ENCODE measurements at places on chromosomes 7 and 10.

DNA sequence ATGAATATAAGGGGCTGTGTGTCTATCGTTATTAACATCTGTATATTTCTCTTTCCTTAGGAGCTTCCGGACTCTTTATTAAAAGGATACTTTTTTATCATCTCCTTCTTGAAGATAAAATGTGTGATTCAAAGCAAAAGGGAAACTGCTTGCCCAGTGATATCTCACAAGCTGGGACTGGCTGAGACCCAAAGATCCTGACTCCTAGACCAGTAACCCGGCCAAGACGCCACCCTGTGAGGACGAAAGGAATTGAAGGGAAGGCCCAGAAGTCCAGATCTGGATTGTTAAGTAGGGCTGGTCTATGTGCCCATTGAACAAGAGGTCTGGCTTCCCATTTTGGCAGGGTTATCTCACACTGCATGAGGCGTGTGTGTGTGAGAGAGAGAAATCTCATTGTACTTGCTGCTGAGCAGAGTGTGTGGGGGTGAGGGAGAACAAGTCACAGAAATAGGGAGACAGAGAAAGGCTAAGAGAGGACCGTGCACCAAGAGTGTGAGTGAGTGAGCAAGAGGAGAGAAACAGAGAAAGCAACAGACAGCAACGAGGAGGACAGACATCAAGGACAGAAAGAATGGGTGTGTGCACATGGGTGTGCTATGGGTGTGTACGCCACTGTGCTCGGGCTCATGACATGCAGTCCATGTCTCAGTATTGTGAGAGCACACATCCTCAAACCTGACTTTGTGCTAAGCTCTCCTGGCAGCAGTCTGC, 75.4 kb downstream of the PLXNA4 start:
- no peak for DNase-seq

- DNase-seq: no peak
Measured at GRCh38 chr10:70588859-70589570, 13.5 kb downstream of the PRF1 start.

DNA sequence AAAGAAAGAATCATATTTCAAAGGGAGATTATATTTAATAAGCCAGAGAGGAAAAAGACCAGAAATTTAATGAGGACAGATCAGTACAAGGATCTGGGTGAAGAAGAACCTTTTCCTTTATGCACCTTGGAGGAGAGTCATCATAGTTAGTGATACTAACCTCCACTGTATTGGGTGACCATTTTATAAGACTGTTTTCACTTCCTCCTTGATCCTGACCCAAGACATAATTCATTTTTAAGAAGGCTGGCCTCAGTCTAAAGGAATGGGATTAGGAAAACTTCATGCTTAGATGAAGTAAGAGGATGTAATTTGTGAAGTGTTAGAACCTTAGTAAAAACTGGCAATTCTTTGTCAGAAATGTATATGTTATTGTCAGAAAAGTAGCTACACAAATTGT, 68.6 kb downstream of the ADAM22 start:
- DNase-seq: no peak

GRCh38 chr7:130353196-130353595, 8.6 kb downstream of the CPA5 start:
- no peak for DNase-seq

DNA sequence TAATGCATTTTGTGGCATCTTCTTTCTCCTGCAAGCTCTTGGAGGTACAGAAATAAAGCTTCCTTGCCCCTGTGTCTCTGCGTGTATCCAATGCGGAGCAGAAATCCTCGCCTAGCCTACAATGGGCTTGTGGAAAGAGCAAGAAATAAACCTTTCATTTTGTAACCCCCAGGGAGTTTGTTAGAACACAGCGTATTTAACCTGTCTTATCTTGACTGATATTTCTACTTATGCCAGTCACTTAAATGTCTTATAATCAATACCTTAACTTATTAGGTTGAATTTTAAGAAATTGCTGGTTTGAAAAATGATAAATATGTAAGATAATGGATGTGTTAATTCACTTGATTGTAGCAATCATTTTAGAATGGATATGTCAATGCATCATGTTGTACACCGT, 629.8 kb upstream of the IGFBP3 start:
- no peak for DNase-seq

DNA sequence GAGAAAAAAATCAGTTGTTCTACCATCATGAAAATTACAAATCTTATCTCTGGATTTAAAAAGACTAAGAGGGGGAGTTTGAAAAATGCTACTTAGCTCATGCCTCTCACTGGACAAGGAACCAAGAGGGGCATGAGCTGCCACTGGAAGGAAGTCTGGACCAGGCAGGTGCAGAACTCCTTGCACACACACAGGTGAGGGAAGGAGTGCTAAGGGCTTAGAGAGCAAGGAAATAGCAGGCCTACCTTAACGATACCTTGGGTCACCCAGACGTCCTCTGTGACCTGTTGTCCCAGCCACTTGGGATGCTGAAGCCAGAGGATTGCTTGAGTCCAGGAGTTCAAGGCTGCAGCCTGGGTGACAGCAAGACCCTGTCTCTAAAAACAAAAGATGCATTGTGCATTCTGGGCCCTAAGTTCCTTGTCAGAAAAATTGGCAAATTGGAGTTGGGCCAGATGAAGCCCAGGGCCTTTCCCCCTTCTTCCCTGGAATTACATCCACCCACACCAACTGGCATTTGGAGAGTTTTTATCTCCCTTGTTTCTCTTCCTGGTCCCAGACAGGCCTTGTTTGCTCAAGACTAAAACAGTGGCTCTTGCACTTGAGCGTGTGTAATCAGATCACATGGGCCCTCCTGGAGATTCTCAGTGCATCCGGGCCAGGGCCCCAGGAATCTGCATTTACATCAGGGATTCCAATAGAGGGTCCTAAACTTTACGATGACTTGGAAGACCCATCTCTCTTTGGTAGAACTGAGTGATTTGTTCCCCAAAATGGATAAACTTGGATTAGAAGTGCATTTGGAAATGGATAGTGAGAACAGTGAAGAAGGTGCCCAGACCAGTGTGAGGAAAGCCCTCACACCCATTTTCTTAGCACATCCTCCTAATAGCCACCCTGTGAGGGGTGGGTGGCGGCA, 3.0 kb downstream of the DDIT4 start:
- no peak for DNase-seq

Data from T-cell (primary cell).